ENCODE measurements at places on chromosomes 7 and 10.

- no peak for DNase-seq
Observed at GRCh38 chr10:68668972-68669371, 52.1 kb upstream of the CCAR1 start.

GRCh38 chr10:108629834-108630233 lies 1293.5 kb downstream of the XPNPEP1 start:
- no peak for DNase-seq

DNA sequence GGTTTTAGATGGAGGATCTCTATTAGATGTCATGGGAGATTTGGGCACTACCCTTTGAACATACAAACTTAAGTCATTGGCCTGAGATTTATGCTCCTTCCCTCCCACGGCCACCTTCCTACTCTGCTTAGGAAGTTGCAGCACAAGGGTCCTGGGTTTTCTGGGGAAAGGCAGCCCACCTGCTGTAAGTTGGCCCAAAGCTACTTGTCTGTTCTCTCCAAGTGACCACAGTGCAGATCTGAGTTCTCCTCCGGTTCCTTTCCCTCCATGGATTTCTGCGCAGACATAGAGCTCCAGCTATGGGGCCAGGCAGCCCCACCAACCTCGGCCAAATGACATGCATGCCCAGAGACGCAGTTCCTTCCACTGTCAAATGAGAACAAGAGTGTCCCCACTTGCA lies 12.8 kb upstream of the C10orf53 start:
- no peak for DNase-seq

GRCh38 chr7:87715545-87715944 lies 87.3 kb downstream of the RUNDC3B start:
- no peak for DNase-seq

GRCh38 chr10:28754930-28755718 lies 77.8 kb downstream of the BAMBI start:
- no peak for DNase-seq

DNA sequence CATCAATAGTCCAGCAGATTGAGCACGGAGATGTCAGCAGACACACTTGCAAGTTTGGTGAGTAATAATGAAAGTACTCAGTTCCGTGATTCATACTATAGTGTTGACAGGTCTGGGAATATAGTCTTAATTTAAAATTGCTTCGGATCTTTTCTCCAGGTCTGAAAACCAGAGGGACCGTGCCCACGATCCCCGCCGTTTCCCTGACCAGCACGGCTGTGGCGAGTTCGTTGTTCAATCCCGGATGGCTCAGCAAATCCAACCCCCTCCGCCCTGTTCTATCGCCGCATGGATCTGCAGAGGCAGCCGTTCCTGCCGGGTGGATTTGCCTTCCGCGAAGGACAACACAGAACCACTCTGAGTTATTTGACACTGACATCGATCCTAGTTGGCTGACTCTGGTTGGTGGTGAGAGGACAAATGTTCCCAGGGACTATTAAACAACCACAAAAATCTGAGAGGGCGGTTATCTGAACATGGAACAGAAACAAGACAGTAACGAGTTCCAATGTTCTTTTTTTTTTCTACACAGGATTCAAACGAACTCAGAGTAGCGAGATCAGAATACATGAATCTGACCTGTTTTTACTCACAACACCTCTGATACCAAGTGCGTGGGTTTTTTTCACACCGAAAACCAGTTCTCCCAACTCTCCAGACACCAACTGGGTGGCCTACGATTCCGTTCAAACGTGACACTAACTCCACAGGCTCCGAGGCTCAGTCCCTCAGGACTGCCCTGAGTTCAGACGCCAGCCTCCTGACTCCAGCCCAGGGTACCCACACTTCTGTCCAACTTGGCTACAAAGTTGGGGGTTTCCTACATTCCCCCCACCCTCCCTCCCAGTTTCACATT lies 52.7 kb downstream of the RBM17 start:
- DNase-seq, result no peak

Data from bone marrow (tissue), 2 donors.